ENCODE measurements at places on chromosomes 2 and 18.

- DNase-seq: peak; percentile 46
Observed at GRCh38 chr2:171551836-171552235, 29.6 kb downstream of the CYBRD1 start.

DNA sequence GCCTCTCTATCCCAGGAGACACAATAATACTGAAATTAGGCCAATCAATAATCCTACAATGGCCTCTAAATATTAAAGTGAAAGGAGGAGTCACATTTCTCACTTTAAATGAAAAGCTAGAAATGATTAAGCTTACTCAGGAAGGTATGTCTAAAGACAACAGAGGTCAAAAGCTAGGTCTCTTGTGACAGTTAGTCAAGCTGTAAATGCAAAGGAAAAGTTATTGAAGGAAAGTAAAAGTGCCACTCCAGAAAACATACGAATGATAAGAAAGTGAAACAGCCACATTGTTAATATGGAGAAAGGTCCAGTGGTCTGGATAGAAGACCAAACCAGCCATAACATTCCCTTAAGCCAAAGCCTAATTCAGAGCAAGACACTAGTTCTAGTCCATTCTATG is 9.5 kb downstream of the SESTD1 start:
- DNase-seq: no peak

DNA sequence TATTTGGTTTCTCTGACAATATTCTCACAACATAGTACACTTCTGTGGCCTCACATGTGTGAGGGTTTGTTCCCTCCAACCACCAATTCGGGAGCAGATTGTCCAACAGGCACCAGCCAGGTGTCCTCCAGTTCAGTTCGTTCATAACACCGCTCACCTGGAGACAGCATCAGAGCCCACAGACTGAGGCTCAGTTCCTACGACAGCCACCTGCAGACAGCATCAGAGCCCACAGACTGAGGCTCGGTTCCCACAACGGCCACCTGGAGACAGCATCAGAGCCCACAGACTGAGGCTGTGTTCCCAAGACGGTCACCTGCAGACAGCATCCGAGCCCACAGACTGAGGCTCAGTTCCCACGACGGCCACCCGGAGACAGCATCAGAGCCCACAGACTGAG is 58.2 kb upstream of the SNTG2 start:
- DNase-seq: no peak

- peak; percentile 79 for DNase-seq
Observed at GRCh38 chr2:200352636-200353035, 46.1 kb downstream of the SPATS2L start.

- no peak for DNase-seq
Observed at GRCh38 chr2:15919716-15920434, 20.5 kb upstream of the MYCN start.

DNA sequence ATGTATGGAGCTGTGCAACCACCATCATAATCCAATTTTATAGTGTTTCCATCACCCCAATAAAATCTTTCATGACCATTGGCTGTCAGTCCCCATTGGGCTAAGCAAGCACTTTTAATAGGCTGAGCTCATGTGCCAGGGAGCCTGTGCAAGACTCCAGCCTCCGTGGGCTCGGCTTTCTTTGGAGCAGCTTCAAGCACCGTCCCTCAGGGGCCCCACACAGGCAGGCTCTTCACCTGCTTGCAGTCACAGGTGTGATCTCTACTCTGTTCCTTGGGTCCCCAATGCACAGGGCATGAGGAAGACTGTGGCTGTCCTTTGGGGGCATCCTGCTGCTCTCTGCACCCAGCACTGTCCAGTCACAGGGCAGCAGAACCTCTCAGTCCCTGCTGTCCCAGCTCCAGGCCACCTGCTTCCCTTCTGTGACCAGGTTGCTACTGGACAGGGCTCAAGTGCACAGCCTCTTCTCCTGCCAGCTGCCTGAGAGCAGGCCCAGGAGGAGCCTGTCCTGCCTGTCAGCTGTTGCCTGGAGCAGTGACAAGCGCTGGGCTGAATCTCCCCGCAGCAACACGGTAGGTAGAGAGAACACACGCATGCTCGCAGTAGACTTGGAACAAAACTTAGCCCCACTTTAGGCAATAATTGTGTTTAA is 40.7 kb upstream of the TMEM131 start:
- no peak for DNase-seq

- DNase-seq: no peak
Observed at GRCh38 chr2:47644351-47644750, 138.6 kb upstream of the MSH6 start.

- DNase-seq: no peak
Observed at GRCh38 chr2:56960581-56960980, 776.8 kb downstream of the CCDC85A start.

GRCh38 chr2:147327613-147328012 is 517.2 kb upstream of the ACVR2A start:
- DNase-seq: no peak

DNA sequence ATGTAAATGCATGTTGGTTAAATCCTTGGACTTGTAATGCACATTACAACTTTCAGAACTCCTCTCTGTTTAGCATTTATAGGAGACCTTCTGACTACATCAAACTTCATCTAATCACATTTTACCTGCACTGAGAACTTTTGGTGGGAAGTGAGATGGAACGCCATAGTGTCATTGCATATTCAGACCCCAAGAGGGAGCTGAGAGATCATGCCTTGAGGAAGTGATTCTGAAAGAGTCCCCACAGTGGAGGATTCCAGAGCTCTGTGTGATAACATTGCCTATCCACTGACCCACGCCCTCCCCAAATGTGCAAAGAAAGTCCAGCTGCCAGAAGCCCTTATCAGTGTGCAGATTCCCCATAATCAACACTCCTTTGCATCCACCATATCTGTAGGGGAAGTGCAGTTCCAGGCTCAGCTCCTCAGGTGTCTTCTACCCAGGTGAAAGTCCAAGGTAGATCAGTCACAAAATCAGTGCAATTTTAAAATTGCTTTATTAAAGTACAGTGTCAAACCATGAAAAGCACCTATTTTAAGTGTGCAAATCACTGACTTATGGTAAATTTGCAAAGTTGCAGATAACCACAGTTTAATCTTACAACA is 212.4 kb downstream of the RPIA start:
- DNase-seq: peak; percentile 14

DNA sequence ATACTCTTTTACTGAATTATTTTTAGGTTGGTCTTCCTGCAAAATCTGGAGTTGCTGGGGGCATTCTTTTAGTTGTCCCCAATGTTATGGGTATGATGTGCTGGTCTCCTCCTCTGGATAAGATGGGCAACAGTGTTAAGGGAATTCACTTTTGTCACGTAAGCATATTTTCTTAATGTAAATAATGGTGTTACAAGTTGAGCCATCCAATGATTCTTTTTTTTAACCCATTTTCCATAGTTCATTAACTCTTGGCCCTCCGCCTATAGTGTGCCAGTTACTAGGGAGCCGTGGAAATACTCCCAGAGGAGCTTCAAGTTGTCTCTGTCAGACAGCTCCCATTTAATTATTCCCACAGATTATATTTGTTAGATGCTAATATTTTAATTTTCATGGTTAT is 49.8 kb downstream of the GLS start:
- DNase-seq: no peak

GRCh38 chr18:28995319-28995718 is 818.4 kb upstream of the CDH2 start:
- DNase-seq: no peak

DNA sequence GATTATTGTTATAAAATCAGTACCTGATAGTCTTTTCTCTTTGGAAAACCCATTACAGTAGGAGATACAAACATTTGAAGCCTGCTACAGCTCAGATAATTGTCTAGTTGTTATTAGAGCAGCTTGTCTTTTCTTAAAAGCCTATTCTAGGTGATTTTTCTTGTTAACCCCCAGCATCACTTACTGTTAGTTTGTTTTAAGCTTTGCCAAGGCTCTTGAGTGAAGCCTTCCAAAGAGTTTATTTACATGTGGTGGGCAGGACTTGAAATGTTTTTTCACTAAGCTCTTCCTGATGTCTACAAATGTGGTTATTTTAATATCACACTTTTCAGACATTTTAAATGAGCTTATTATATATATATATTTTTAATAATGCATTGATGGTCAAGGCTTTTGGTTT is 791.3 kb downstream of the PLCL1 start:
- DNase-seq: no peak

GRCh38 chr2:222024932-222025880 is 273.6 kb downstream of the PAX3 start:
- peak; percentile 41 for DNase-seq

DNA sequence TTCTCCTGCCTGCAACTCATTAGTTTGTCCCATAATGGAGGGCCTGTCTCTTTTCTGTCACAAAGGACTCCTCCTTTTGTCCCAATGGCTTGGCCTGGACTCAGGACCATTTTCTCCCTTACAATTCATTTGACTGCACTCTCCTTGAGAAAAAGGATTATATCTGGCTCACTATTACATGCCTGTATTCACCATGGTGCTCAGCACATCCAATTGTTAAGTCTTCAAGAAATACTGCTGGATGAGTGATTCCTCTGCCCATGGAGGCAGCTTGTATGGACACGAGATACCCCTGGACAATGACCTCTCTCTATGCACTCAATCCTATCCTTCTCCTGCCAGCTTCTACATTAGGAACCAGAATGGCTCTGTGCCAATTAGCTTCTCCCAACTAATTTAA is 47.0 kb downstream of the CHST9 start:
- no peak for DNase-seq

DNA sequence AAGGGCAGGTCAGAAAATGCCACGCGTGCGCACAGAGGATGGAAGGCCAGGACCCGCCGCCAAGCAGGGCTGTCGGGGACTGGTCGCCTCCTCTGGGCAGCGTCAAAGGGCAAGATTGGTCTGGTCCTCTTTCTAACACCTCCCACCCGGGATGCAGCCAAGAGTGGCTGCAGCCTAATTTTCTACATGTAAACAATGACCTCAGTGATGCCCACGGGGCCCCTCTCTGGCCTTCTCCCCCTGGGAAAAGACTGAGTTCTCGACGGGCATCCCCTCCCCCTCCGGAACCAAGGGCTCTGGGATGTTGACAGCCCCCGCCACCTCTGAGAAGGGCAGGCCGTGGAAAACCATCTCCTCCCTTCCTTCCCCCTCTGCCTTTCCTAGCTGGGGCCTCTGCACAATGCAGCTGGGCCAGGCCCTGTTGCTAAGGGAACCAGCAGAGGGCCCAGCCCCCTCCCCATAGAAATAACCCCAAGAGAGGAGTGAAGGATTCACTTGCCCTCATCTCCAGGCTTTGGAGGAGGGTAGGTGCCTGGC is 80.0 kb upstream of the ZNF532 start:
- peak; percentile 31 for DNase-seq

GRCh38 chr2:179376881-179377280 is 112.2 kb upstream of the SESTD1 start:
- DNase-seq: peak; percentile 60

DNA sequence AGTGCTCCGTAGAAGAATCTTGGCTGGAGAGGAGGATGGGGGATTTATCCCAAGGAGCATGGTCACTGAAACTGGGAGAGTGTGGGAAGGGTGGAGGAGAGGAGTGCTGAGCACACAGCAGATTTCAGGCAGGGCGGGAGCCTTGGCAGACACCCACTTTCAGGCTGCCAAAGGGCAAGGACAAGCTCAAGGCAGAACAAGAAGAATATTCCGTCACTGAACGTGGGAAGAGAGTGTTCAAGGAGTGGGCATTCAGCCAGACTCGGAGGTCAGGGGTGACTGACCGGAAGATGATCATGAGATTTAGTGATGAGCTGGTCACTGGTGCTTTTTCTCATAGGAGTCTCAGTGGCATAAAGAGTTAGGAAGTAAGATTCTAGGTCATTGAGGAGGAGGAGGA is 136.2 kb upstream of the RASGRP3 start:
- no peak for DNase-seq

Measured in fibroblast of skin of right biceps (primary cell).